ENCODE measurements at places on chromosomes 5 and 9.

GRCh38 chr5:57246426-57246825 lies 72.6 kb downstream of the GPBP1 start:
- no peak for DNase-seq

- DNase-seq = no peak
Observed at GRCh38 chr5:113804264-113804663, 290.8 kb downstream of the YTHDC2 start.

- no peak for DNase-seq
Observed at GRCh38 chr5:62263401-62263800, 42.6 kb upstream of the KIF2A start.

- DNase-seq = no peak
Observed at GRCh38 chr5:159095866-159096242, 3.9 kb downstream of the EBF1 start.

DNA sequence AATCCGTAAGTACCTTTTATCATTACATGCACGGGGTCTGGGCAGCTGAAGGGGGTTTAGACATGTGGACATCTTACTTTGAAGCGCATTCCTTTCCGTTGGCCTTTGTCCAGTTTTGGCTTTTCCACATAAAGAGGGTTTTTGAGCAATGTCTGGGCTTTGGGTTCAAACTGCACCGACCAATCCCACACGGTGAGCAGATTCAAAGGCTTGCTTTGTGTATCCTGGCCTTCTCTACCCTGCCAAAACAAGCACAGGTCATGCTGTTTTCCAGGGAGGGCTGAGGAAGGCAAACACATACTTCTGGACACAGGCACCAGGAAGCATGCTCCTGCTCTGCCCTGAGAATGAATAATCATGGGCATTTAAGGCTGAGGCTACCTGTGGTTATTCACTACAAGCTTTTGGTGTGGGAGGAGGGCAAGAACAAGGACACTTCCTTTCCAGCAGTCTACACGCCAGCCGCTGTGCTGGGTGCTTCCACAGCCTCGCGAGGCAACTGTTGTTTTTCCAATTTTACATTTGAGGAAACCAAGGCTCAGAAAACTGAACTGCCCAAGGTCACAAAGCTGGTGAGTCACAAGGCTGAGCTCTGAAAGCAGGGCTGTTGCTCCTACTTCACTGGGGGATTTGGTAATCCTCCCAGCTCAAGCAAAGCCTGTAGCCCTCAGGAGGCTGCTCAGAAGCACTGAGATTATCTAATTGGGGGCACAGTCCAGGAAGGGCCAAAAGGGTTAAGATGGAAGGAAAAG lies 59.8 kb upstream of the GOLPH3 start:
- DNase-seq = no peak

GRCh38 chr5:127367946-127368465 lies 77.4 kb downstream of the MEGF10 start:
- no peak for DNase-seq

DNA sequence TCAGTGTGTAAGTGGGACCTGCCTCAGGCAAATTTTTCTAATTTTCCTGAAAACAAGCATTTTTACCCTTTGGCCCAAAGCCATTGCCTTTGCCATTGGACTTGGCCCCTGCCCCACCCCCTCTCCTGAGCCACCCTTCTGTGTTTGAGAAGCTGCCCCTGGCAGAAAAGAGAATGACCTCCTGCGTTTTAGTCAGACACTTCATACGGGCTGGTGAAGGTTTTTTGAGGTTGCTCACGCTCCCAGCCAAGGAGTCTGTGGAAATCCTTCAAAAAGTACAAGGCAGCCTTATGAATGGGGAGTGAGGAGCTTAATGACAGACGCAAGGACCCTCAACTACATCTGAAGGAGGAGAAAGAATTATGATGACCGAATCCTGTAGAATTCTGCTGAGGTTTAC lies 308.9 kb downstream of the SLIT3 start:
- no peak for DNase-seq

GRCh38 chr5:178421699-178422399 lies 168.3 kb downstream of the COL23A1 start:
- DNase-seq = no peak

DNA sequence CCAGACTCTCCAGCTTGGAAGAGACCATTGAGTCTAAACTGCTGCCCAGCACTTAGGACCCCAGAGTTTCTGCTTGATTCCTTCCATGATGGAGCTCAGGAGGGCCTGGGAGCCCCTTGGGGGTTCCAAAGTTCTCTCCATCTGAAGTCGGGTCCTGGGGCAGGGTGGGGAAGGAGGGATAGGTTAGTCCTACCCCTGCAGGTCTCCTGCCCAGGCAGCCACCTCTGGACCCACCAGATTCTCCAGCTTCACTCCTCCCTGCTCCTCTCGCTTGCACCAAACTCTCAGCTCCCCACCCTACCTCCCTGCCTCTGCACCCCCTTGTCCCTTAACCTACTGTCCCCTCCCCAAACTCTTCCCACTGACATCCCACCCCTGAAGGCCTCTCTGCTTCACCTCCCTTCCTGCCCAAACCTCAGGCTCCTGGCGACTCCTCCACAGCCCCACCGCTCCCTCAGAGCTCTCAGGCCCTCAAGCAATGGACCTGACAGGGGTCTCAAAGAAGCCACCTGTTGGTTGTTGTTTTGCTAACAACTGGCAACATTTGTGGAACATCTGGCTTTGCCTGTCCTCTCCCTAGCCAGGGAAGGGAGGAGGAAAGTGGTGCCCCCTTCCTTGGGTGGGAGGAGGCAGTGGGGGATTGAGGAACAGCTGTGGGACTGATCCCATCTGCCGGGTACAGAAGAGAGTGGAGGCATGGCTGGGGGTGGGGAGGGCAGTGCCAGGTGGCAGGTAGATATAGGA lies 137.5 kb downstream of the RGS3 start:
- DNase-seq = no peak

- DNase-seq = no peak
Observed at GRCh38 chr9:36132086-36132485, 4.4 kb upstream of the GLIPR2 start.

DNA sequence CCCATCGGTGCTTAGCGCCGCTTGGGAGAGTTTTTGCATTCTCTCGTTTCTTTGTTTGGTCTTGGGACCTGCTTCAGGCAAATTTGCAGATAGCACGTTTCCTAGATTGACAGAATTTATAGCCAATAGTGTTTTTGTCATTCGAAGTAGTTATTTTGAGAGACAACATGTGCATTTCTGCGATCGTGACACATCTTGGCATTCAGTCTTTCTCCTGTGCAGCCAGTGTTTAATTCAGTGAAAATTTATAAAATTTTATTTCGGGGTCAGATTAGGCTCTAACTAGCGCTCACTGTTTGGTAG lies 830 bp downstream of the PRRC1 start:
- no peak for DNase-seq

DNA sequence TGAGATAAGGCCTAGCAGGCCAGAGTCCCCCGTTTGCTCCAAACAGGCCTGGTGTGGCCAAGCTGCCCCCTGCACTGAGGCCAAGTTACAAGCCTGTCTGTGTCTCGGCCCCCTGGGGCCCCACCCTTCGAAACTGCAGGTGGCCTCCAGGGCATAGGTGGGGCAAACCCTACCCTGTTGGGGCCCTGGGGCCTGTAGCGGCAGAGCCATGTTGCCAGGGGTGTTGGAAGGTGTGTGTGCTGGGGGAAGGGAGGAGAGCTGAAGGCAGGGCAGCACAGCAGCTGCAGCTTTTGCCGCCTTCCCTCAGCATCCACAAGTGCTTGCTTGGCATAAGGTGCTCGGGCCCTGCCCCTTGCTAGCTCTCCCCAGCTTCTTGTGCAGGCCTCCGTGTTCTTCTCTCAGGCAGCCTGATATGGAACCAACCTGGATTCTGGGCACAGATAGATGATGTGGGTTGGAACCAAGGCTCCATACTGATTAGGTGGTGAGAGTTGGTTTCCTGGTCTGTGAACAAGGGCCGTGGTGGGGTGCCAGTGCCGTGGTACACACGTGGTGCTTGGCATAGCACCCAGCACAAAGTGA lies 12.7 kb downstream of the IRF1 start:
- peak; percentile 47 for DNase-seq

GRCh38 chr9:87635656-87636501 lies 90.0 kb upstream of the CTSL start:
- no peak for DNase-seq

- DNase-seq = no peak
Observed at GRCh38 chr5:107541400-107541799, 129.3 kb downstream of the EFNA5 start.

DNA sequence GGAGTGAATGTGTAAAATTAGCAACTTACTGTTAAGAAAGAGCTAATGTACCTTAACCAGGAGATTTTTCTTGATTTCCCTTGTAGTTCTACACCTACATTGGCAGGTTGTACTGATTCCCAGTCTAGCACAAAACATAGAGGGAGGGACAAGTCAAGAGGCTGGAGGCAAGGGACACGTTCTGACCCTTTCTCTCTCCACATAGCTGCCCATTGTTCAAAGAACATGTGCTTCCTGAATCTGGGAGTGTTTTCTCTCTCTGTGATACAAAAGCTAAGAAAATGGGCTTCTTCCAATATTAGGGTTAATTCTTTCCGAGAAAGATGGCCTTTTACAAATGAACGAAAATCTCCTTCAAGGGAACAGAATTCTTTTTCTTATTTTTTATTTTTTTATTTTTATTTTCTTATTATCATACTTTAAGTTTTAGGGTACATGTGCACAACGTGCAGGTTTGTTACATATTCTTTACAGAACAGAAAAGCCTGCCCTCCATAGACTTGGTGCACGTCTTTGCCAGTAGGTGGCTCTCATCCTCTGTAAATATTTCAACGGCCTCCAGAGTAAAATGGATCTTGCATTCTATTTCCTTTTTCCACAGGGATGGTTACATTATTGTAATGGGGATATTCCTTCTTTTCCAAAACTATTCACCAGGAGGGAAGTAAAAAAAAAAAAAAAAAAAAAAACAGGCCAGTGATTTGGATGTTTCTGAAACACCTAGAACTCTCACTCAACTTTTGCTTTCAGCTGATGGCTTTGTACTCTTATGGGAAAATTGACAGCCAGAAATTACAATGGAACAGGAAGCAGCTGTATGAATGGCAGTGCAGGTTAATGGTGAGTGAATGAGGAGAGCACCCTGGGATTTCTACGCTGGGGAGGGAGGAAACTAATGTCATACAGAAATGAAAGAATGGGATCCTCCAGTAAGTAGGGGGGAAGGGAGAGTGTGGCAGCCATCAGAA lies 13.1 kb upstream of the IFNA5 start:
- peak; percentile 35 for DNase-seq

DNA sequence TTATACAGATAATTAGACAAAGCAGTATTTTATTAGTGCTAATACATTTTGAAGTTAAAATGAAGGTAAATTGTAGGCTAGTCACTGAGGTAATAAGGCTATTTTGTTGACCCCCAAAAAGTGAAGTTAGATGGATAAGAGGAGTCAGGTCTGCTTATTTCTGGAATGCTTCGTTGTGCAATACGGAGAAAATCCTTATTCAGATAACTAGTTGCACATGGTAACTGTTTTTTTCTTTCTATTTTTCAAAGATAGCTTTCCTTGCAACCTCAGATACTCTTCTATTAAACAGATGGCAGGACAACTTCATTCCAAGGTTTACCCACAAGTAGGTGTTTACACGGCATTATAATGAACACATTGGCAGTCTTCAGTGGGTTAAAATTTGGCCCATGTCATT lies 101.1 kb downstream of the TMEM174 start:
- DNase-seq = no peak

DNA sequence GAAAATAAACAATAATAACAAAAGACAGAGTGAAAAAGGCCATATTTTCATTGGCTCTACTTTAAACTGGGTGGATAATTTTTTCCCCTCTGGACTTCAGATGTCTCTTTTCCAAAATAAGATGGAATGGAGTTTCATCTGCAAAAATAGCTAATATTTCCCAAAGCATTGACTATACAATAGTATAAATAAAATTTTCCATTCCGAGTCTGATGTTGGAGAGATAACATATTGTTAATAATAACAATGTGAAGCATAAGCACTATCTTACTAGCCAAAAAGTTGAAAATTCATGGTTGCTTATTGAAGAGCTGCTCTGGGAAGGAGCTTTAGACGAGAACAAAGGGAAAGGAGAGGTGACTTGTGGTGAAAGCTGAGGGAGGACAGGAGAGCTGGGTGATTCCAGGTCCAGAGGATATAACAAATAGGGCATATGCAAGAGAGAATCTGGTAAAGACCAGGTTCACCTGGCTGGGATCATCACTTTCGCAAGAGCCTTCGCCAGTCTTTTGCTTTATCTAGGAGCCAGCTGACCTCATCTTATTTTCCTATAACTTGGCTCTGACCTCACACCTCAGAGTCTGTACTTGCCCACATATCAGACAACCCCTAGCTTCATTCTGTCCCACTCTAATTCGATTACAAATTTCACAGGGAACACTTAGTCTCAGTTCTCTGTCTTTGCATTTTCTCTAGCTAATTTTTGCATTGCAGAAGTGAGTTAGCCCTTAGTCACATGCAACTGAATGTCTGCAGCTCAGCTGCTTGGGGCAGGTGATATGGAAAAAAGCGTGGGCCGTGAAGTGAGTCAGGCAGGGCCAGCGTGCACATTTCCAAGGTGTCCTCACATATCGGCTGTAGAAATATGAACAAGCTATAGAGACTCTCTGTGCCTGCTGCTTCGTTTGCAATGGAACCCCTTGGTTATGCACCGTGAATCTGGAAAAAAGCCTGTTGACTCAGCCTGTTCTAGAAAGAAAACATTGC lies 7.6 kb upstream of the ZNF474 start:
- no peak for DNase-seq

DNA sequence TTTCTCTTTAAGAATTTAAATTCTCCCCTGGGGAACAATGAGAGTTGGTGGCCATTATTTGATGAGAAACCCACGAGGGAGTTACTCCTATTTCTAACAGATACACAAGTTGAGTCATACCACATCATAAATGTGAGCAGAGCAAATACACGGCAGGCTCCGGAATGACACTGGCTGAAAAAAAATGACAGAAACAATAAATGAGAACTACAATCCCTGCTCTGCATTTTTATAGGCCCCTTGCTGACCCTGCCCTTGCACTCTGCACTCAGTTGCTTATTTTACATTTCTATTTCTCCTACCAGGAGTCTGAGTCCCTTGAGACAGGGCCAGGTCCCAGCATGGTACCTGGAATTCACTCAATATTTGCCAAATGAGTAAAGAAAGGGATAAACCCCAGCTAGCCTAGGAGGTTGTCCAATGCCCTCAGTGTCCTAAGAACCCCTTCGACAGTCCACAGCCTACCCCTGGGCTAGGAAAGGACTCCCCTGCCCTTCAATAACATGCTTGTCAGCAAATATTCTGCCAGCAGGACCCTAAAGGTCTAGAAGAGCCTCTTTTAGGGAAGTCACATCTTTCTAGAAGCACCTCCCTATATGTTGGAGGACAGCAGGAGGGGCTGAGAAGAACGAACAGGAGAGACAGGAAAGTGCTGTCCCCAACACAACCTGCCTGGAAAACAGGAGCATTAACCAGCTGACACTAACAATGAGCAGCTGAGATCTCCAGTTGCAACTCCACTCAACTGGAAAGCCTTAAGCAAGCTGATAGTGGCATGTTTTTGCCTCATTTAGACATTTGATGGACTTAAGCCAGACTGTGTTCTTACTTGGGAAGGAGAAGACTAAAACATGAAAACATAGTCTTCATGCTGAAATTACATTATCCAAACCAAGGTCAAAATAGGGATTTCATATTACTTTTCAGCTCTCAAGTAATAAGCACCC lies 191.2 kb downstream of the ACTL7B start:
- no peak for DNase-seq

All from activated T-cell treated with anti-CD3 and anti-CD28 coated beads, Interleukin-2, amount 50 U/mL, for 48 hours (primary cell).